ENCODE measurements at places on chromosomes 2 and 18.

DNA sequence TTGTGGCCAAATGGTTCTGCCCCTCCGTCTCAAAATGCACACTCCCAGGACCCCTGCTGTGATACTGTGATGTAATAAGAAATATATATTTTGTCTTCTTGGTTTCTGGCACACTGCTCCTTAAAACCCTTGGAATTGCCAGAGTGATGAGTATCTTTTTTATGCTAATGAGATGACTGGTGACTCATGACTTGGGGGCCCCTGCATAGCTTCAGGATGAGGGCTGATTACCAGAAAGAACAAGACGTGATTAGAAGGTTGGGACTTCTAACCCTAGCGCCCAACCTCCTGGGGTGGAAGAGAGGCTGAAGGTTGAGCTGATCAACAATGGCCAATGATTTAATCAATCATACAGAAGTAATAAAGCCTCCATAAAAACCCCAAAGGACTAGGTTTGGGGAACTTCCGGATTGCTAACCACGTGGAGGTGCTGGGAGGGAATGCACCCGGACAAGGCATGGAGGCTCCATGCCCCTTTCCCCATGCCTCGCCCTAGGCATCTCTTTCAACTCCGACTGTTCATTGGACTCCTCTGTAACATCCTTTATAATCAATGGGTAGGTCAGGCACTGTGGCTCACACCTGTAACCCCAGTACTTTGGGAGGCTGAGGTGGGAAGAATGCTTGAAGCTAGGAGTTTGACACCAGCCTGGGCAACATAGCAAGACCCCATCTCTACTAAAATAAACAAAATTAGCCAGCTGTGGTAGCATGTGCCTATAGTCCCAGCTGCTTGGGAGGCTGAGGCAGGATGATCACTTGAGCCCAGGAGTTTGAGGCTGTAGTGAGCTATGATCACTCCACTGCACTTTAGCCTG lies 89.1 kb downstream of the HS1BP3 start:
- no peak for DNase-seq

GRCh38 chr2:80019571-80020460 lies 284.7 kb downstream of the LRRTM1 start:
- DNase-seq: no peak

DNA sequence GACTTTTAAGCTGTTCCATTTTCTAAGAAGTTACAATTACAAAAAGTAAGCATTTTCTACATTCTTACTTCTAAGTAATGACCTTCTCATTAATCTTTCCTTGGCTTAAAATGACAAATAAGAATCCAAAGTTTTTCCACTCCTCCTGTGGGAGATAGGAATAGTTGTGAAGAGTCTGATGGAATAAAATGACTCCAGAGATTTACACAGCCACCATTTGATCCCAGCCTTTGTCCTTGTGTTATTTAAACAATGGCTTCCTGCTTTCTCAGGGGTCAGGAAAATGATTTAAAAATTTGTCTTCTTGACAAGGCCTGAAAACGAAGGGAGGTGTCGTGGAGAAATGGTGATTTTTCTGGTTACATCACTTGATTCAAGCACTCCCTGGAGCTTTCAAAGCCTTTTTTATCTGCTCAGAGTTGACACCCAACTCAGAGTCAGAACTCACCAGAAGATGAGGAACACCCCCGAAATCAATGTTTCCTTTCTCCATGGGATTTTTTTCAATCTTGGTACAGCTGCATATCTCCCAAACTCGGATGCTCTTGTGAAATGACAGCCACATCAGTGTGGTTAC lies 106.5 kb downstream of the GALNT3 start:
- DNase-seq: no peak

GRCh38 chr2:2941205-2941604 lies 436.4 kb downstream of the EIPR1 start:
- DNase-seq: no peak

- no peak for DNase-seq
Observed at GRCh38 chr2:178345951-178346350, 105.0 kb downstream of the PRKRA start.

DNA sequence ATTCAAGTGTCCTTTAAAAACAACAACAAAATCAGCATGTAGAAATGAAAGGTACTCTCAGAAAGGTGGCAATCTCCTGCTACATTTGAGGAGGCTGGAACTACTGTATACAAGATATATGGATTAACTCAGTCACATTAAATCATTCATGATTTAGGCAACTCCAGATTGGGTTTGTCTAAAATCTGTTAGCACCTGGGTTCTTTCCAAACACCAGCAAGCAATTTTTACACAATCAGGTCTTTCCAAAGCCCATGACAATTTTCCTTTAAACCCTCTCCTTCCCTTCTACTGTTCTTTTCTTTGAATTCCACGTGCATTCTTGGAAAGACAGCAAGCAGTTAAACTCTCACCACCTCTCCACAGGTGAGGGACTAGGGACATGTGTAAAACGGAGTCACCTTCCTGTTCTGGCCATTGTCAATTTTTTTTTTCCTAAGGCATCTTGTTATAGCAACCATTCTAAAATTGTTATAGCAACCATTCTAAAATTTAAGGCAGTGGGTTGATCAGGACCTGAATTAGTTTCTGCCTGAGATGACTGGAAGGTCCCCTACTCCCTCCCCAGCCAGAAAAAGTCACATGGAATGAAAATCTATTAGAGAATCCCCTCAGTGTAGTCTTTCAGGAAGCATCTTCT lies 113.9 kb downstream of the ANKRD44 start:
- DNase-seq: no peak
